HFFc6 (cell line): ENCODE measurements at places on chromosomes 11 and 22.
A peak's percentile ranks its signal among the peaks of the same experiment; 100 is the strongest.

- no peak for DNase-seq
Observed at GRCh38 chr11:66126064-66126463, 56.0 kb downstream of the PACS1 start.

DNA sequence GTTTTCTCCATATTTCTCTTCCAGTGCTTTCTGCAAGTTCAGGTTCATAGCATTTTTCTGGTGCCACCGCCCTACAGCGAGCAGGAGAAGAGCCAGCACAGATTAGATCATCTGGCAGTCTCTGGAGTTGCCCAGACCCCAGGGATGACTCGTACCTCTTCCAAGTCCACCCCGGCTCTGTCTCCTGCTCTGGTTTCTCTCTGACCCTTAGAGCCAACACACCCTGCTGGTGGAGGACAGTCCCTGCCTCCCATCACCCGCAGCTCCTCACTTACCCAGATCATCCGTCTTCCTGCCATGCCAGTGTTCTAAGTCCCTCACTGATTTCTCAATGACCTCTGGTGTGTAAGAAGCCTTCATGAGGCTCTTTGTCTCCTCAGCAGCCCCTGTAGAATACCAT is 28.0 kb downstream of the TST start:
- no peak for DNase-seq

DNA sequence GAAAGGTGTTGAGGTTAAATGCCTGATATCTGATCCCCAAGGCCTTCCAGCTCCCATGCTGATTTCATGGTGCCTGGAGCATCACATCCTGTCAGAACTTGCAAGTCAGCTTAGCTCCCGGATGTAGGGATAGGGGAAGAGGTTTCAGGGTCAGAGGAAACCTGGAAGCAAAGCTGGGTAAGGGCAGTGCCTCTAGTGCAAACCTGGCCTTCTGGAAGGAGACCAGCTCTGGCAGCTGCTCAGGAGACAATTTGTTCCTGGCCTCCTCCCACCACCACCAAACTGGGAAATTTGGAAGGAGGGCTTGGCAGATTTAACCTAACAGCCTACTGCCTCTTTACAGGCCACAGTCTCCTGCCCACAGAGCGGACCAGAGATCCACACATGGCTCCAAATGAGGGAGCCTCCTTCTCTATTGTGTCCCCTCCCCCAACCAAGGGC is 9.2 kb upstream of the TSKU start:
- DNase-seq, result no peak

GRCh38 chr11:112160091-112160848 is 3.6 kb downstream of the IL18 start:
- DNase-seq, result no peak

DNA sequence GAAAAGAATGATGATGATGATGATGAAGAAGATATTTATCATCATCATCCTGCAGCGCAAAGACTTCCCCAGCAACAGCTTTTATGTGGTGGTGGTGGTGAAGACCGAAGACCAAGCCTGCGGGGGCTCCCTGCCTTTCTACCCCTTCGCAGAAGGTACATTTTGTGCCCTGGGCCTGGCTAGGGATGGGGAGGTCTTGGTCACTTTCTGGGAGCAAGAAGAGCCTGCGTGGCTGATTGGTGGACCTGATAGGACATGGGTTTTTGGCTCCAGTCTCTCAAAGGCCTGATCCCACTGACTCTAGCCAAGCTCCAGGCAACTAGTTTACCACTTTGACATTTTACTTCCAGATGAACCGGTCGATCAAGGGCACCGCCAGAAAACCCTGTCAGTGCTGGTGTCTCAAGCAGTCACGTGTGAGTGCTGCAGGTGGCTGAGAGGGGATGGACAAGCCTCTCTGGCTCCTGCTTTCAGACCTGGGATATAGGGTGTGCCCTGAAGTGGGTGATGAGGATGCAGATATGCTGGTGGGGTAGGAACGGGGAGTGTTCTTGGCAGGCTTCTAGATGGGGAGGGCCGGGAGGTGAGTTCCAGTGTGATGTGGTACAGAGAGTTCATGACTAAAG is 5.3 kb downstream of the SIDT2 start:
- no peak for DNase-seq

GRCh38 chr11:125932301-125932700 is 13.5 kb upstream of the VSIG10L2 start:
- DNase-seq, result no peak

GRCh38 chr22:44668190-44668885 is 33.7 kb upstream of the PRR5 start:
- no peak for DNase-seq

GRCh38 chr11:46050003-46050461 is 71.2 kb downstream of the PHF21A start:
- DNase-seq, result peak; percentile 84

DNA sequence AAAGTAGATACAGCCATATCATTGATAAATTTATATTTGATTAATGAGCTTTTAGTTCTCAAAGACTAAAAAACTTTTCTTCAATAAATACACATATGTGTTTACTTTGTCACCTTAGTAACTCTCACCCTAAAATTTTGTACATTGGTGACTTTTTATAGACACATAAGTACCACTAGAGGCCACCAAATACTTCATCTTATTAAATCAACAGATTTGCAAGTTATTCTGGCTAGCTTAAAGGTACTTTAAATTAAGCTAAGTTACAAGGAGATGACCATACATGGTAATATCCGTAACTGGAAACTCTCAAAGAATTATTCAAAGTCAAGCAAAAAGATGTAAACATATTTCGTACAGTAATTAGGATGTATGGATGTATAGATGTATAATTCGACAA is 112.2 kb downstream of the SBF2 start:
- peak; percentile 66 for DNase-seq

- DNase-seq, result no peak
Observed at GRCh38 chr11:16960250-16960649, 54.0 kb downstream of the PLEKHA7 start.

DNA sequence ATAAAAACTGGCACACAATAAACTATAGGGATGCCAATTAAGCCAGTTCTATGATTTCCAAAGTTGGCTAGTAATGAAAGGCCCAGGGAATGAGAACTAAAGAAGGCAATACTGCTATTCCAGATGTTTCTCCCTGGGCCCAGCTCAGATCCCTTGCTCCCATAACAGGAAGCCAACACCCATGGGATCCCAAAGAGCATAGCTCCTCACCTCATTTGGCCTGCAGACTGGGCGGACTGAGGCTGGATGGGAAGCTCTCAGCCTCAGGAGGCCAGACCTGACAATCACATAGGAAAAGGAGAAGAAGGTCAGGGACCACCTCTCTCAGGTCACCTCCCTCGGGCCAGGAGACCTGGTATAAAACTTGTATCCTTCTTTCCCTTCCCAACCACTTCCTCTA is 5.3 kb downstream of the TBC1D10A start:
- DNase-seq, result no peak

GRCh38 chr11:44928816-44929215 is 21.9 kb downstream of the TP53I11 start:
- no peak for DNase-seq

GRCh38 chr22:34886812-34887211 is 179.1 kb upstream of the ISX start:
- no peak for DNase-seq

GRCh38 chr11:15901790-15902189 is 454.6 kb downstream of the SOX6 start:
- DNase-seq, result no peak

DNA sequence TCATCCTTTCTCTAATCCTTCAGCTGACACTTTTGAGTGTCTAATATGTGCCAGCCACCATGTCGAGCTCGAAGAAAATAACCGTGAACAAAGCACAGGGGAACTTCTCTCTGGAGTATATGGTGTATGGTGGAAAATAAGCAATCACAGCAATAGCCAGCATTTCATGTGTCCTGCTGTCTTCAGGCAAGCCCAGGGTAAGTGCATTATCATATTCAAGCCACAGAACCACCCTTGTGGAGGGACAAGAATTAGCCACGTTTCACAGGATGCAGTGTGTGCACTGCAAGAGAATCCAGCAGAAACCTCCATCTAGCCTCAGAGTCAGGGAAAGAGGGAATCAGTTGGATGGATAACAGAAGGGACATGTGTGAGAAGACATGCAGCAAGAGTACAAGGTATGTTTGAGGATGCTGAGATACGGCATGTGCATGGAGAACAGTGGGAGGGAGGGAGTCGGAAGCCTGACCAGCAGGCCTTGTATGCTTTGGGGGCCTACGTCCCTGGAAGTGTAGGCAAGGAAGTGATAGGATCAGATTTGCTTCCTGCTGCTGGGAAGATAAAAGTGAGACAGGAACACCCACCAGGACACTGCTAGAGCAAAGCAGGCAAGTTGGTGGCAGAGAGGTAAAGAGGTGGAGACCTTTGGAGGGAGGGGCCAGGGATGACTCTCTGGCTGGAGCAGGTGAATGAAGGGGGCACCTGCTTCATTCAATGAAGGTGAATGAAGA is 14.7 kb upstream of the GNAZ start:
- no peak for DNase-seq

DNA sequence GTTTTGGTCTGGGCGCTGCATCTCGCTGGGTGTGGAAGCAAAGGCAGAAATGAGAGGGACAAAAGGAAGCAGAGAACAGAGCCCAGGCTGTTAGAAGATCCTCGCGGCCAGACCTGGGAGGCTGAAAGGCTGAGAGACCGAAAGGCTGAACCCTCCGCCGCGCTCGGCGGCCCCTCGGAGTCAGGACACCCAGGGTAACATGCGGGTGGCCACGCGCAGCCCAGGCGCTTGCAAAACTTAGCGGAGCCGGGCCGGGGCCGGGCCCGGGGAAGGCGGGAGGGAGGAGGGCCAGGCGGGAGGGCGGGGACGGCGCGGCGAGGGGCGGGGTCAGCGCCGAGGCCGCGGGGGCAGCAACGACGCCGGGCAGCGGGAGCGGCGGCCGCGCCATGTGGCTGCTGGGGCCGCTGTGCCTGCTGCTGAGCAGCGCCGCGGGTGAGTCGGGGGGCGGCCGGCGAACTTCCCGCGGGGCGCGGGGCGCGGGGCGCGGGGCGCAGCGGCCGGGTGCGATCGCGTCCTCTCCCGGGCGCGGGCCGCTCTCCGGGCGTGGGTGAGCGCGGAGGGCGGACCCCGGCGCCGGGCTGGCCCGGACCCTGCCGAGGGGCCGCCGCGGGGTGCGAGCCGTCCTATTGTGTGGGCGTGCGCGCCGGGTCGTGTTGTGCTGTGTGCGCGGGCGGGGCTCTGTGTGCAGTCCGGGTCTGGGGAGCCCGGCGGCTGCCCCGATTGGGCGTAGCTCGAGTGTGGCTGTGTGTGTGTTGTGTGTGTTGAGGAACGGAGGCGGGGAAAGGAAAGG is at the start of gene LDLRAD3:
TSS of gene LDLRAD3 (plus strand) at position 350 of the 790 bp plus-strand sequence. CDS start at position 387, 37 bp downstream.
- peak; percentile 68 for DNase-seq

DNA sequence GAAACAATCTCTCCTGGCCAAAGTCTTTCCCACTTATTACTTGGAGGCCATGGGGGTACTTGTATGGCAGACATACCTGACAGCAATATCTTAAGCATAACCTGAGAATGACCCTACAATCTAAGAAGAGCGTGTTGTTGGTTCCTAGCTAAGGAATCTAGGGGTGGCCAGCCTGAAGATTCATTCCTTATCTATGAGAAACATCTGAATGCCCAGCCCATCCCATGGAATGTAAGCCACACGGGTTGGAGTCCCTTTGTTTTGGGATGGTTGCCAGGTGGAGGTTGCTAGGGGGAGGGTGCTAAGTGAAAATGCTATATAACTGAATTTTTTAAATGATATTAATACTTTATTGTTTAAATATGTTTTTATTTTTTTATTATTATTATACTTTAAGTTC is 725.0 kb downstream of the ETS1 start:
- DNase-seq, result peak; percentile 57

DNA sequence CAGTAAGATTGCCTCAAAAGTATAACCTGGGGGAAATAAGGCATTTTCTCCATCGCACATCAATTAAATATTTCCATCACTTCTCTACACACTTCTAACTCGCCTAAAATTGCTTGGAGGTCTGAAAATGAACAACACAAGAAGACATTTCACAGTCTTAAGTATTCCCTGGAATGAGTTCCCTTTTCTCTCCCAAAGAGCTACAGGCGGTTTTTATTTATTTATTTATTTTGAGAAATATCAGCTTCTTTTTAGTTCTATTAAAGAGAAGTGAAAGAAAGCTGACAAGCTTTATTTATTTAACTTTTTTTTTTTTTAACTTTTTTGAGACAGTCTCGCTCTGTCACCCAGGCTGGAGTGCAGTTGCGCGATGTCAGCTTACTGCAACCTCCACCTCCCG is 11.5 kb upstream of the PARVB start:
- DNase-seq, result no peak

- no peak for DNase-seq
Observed at GRCh38 chr22:19514831-19515565, 9.2 kb downstream of the CLDN5 start.

DNA sequence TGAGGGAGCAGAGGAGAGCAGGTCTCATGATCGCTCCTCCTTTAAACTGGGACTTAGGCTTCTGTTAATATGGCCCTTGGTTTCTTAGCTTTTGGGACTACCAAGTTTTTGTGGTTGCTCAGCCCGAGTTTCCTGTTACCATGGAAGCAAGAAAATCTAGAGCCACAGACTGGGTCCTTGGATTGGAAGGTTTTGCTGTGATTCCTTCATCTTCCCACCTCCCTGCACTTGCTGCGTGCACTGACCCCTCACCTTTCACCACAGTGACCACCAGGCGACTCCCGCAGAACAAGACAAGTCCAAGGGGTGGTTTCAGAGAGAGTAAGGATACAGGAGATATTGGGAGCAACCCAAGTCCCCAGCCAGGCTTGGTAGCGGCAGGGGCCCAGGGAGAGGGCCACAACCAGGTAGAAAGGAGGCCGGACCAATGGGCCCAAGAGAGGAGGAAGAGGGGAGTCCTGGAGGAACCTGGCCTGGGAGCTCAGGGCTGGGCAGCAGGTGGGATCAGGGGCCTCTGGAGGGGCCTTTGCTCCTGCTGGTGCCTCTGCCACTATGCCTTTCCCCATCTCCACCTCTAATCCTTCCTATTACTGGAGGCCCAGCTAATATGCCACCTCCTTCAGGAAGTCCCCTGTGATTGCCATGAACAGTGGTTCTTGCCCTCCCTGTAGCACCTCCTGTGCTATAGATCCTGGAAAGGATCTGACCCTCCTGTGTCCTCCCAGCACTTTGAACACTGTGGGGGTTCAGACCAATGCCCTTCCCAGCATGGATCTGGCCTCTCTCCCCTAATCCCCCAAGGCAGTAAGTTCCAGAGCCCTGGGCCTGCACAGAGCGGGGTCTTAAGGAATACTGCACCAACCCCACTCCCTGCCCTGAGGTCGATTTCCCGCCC is 21.2 kb downstream of the CSF2RB start:
- DNase-seq, result no peak

DNA sequence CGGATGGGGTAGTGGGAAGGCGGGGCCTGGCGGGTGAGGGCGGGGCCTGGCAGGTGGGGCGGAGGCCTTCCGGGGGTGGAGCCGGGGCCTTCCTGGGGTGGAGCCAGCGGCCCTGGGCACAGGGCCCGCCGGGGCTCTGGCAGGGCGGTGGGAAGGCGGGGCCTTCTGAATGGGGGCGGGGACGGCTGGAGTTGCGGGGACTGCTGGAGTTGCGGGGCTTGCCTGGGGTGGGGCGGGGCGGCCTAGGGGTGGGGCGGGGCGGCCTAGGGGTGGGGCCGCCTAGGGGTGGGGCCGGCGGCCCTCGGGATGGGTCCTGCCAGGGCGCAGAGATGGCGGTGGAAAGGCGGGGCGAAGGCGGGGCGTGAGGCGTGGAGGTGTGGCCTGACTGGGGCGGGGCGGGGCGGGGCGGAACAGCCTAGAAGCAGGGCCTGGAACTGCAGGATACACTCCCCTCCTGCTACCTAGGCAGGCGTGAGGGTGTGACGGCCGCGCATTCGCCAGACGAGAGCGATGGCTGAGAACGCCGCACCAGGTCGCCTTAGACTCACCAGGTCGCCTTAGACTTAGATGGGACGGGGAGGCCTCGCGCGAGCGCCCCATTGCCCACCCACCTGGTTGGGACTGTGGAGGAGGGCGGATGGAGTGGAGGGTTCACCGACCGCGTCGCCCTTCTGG is 19.3 kb downstream of the RRP7A start:
- DNase-seq, result no peak

GRCh38 chr11:9091044-9091922 is at the start of gene SCUBE2:
TSS of gene SCUBE2 (minus strand) at chr11:9091599. CDS start at chr11:9091528, 71 bp downstream.
- DNase-seq, result no peak
